ENCODE measurements at places on chromosomes 16 and 17.
A peak's percentile ranks its signal among the peaks of the same experiment; 100 is the strongest.

- DNase-seq: no peak
Measured at GRCh38 chr17:16044487-16044886, 44.9 kb downstream of the TTC19 start.

DNA sequence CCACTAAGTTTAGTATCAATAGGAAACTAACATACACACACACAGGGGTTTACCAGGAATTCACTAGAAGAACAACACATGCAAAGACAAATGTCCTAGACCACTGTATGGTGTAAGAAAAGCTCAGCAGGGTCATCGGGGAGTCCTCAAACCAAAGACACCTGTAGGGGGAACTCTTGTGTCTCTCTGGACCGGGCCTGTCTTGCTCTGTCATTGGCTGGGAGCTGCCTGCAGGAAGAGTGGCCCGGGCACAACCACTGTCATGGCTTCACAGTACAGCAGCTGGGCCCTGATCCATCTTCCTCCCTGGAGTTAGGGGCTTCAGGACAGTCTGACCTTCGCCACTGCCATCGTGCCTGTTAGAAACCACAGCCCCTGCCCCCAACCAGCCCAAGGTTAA lies 263.6 kb upstream of the DYNLRB2 start:
- no peak for DNase-seq

GRCh38 chr17:44911133-44912001 lies 3.9 kb downstream of the GFAP start:
- DNase-seq: no peak

- no peak for DNase-seq
Measured at GRCh38 chr17:4406386-4406785, 27.4 kb upstream of the SPNS3 start.

DNA sequence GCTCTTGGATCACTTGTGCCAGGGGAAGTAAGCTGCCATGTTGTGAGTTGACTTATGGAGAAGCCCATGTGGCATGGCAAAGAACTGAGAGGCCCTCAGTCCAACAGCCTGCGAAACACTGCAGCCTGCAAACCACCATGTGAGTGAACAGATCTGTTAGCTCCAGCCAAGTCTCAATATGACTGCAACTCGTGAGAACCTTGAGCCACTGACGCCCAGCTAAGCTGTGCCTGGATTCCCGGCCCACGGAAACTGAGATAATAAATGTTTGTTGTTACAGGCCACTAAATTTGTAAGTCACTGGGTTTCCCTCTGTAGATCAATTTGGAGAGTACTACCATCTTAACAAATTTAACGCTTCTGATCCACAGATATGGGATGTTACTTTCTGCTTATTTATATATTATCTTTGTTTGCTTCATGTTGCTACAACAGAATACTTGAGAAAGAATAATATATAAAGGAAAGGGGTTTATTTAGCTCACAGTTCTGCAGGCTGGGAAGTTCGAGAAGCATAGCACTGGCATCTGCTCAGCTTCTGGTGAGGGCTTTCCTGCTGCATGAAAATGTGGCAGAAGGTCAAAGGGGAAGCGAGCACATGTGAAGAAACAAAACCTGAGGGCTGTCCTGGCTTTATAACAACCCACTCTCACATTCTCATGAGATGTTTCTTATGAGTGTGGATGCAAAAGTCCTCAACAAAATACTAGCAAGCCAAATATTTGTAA lies 29.4 kb upstream of the ATP2A3 start:
- DNase-seq: no peak

GRCh38 chr16:2516391-2517240 lies 2.9 kb downstream of the ATP6V0C start:
- DNase-seq: no peak

DNA sequence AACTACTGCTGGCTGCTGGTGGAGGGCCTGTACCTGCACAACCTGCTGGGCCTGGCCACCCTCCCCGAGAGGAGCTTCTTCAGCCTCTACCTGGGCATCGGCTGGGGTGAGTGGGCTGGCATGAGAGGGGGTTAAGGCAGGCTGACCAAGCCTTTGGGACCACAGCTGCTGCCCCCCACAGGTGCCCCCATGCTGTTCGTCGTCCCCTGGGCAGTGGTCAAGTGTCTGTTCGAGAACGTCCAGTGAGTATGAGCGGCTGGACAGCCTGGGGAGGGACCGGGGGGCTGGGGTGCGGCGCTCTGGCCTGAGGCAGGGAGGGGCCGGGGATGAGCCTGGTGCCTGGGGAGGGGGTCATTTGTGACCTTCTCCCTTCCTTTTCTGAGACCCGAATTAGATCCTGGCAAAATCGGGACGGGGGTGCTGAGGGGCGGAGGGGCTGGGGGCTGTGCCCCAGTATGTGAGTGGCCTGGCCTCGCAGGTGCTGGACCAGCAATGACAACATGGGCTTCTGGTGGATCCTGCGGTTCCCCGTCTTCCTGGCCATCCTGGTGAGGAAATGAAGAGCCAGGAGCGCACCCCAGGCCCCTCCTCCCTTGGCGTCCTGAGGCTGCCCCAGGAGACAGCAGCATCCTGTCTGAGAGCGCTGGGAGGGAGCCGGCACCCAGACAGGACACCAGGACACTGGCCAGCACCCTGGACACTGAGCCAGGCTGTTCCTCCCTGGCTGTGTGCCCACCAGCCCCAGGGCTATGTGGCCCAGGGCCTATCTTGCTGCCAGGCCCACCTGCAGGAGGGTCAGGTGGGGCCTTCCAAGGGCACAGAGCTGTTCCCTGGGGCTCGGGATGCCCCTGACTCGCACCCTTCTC lies 8.0 kb downstream of the GCGR start:
- DNase-seq: no peak

DNA sequence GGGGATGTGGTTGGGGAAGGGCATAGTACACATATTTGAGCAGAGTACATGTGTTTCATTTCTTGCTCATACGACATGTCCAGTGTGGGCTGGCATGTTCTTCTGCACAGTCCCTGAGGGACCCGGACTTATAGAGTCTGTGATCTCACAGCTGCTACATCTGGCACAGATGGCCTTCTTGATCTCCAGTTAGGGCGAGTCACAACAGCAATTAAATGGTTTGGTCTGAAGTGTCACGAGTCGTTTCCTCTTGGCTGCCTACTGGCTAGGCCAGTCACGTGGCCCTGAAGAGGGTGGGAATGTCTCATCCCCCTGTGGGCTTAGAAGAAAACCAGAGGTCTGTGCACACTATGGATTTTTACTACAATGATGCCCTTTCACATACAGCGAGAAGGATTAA lies 443.6 kb downstream of the WWOX start:
- DNase-seq: no peak

- DNase-seq: no peak
Measured at GRCh38 chr17:21377705-21378396, 1.7 kb downstream of the KCNJ12 start.

- DNase-seq: no peak
Measured at GRCh38 chr17:79738643-79739042, 7.9 kb downstream of the ENPP7 start.

- DNase-seq: no peak
Measured at GRCh38 chr16:4376893-4377572, 5.4 kb downstream of the VASN start.

DNA sequence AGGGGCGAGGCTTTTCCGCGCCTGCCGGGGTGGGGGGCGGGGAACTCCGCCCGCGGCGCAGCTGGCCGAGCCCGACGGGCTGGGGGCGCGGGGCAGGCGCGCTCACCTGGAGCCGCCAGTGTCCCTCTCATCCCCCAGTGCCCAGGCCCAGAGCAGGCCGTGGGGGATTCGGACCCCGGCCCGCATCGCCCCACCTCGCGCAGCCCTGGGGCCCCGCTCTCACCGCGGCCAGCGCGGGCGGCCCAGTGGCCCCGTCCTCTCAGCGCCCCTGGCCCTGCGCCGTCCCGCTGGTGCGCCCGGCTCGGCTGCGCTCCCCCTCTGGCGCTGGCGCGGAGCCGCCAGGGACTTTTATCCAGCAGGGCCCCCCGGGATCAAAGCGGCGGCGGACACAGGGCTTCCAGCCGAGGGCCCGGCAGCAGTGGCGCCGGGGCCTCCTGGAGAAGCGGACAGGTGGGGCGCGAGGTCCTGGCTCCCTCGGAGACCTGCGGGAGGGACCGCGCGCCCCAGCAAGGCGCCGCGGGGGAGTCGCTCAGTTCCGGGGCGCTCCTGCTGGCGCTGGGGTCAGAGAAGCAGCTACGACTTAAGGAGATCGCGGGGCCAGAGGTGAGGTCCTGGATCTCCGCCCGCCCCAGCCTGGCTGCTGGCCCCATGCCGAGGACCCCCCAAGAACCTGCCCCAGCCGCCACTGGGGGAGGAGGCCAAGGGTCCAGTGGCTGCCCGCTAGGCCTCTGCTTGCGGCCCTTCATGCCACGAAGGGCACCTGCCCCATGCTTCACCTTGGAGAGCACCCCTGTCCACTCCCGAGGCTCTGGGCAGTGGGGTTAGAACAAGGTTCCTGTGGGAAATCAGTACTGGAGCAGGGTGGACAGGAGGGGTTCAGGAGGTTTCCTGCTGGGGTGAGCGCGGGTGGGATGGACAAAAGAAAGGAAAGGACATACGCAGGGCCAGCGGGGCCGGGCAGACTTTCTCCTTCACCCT lies 823 bp upstream of the NOTUM start:
- DNase-seq: no peak

DNA sequence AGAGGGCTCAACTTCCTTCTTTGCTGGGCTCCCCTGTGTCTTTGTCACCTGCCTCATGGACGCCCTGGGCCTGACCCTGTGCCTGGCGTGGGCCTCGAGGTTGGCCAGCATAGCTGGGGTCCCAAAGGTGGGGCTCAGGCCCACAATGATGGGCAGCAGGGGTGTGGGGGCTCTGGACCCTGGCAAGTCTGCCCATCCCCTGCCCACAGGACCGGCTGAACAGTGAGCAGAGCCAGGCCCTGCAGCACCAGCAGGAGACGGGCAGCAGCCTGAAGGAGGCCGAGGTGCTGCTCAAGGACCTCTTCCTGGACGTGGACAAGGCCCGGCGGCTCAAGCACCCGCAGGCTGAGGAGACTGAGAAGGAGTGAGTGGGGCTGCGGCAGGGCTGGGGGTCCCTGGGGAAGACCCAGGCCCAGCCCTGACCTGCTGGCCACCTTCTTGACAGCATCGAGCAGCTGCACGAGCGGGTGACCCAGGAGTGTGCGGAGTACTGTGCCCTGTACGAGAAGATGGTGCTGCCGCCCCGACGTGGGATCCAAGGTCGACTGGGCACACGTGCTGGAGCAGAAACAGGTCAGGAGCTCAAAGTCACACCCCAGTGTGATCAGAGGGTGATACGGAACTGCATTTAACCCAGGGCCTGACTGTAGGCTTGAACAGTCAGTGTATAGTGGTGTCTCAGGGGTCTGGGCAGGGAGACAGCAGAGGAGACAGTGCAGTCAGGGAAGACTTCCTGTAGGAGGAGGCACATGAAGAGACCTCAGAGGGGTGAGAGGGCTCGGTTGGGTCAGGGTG lies 3.8 kb downstream of the EVPLL start:
- no peak for DNase-seq

- no peak for DNase-seq
Measured at GRCh38 chr16:75811020-75811634, 84.8 kb upstream of the CPHXL start.

GRCh38 chr17:28001149-28001548 lies 41.3 kb upstream of the NLK start:
- no peak for DNase-seq

GRCh38 chr17:41738077-41738800 lies 3.8 kb upstream of the HAP1 start:
- DNase-seq: peak; percentile 9

DNA sequence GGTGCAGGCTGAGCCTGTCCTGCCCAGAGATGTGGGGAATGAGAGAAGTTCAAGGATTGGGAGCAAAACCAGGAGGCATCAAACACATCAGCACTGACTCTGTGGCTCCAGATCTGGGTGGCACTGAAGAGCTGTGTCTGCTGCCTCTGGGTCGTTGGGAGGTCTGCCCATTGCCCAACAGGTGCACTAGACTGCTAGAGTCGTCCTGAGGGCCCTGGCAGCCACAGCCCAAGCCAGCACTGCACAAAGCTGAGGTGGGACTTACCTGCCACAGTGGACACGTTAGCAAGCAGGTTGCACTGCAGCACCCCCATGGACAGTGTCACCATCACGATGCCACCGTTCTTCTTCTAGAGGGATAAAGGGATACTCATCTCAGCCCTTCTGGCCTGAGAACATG lies 3.3 kb downstream of the DPEP3 start:
- no peak for DNase-seq

GRCh38 chr16:8571061-8571596 lies 19.2 kb downstream of the TMEM114 start:
- peak; percentile 34 for DNase-seq

DNA sequence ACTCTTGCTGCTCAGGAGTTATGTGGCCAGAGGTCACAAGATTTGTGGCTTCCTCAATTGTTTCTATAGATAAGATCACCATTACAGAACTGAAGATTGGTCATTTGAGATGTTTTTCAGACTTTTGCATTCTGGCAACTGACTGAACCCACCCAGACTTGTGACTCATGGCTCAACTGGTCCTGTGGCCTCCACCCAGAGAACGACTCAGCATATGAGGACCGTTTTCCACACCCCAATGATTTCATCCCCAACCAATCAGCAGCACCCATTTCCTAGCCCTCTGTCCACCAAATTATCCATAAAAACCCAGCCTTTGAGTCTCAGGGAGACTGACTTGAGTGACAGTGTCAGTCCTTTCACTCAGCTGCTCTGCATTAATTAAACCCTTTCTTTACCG lies 143.2 kb upstream of the ASIC2 start:
- DNase-seq: no peak

DNA sequence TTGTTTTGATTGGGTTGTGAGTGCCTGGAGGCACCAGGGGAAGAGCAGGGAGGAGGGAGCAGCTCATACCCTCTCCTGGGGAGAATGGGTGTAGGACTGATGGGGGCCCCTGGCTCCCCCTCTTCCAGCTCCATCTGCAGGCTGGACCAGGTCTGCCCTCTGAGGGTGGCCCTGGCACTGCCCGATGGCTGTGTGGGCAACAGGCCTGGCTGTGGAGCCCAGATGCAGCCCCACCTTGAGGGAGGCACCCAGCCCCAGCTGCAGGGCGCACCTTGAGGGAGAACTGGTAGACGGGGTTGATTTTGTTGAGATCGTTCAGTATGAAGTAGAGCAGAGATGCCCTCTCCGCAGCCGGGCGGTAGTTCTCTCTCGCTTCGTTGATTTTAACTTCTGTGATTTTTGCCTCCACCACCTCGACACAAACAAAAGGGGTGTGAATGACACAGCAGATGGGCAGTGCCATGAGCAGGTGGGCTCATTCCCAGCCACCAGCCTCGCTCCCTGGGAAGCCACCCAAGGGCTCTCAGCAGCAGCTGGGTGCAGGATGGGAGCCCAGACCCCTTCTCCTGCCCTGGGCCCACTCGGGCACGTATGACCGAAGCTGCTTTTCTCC lies 71.6 kb downstream of the PGS1 start:
- no peak for DNase-seq

Measured in GM04503 (cell line).